ENCODE measurements at places on chromosomes 16 and 17. TPM values are rescaled to one million over a fixed set of nuclear protein-coding genes. Genes with fewer than 3 reads are reported as not detected.

ABCA6 gene
- 0.80 TPM for polyA plus RNA-seq

EXOC3L1 gene
- polyA plus RNA-seq, result not detected

DERL2 gene
- 66.7 TPM for polyA plus RNA-seq

TNFSF13 gene
- polyA plus RNA-seq, result 5.1 TPM

DLX4 gene
- polyA plus RNA-seq, result not detected

USP10 gene
- 95.8 TPM for polyA plus RNA-seq

KRTAP4-9 gene
- polyA plus RNA-seq, result not detected

SHMT1 gene
- polyA plus RNA-seq, result 18.9 TPM

GFER gene
- 39.0 TPM for polyA plus RNA-seq

STAC2 gene
- polyA plus RNA-seq, result not detected

NEK8 gene
- 18.6 TPM for polyA plus RNA-seq

MAP2K6 gene
- 7.5 TPM for polyA plus RNA-seq

All from IgD-negative memory B cell (primary cell).